ENCODE measurements at places on chromosomes 16 and 17.

- DNase-seq: peak; percentile 55
Measured at GRCh38 chr17:69525920-69526841, 111.7 kb downstream of the MAP2K6 start.

GRCh38 chr17:19418251-19418992 is 7.4 kb downstream of the RNF112 start:
- DNase-seq: no peak

DNA sequence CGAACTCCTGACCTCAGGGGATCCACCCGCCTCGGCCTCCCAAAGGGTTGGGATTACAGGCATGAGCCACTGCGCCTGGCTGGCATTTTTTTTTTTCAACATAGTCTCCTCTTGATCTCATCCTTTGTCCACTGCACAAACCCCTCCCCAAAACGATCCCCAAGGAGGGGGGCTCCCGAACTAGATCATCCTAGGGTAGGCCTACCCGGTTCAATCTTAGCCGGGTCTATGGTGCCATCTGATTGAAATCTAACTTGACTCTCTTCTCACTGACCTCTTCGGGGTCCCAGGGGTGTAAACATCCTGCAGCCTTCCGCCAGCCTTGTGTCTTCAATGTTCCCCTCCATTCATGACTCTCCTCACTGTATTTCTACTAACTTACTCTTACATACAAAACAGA is 140.5 kb upstream of the CRHR1 start:
- DNase-seq: no peak

DNA sequence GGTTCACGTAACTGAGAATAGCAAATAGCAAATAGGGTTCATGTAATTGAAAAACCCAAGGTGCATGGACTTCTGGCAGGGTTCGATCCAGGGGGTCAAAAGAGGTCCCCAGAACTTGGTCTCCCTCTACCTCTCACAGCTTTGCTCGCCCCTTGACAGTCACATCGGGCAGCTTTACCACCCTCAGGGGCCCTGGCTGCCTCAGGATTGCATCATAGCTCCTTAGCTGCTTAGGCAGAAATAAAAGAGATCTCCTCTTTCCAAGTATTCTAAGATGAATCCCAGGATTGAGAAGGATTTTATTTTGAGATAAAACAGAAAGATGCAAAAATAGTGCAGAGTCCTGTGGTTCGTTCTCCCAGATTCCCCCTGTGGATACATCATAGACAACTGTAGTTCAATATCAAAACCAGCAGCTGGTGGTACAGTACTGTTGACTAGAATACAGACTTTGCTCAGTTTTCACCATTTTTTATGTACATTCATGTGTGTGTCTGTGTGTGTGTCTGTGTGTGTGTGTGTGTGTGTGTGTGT is 12.8 kb downstream of the ADGRG3 start:
- no peak for DNase-seq

DNA sequence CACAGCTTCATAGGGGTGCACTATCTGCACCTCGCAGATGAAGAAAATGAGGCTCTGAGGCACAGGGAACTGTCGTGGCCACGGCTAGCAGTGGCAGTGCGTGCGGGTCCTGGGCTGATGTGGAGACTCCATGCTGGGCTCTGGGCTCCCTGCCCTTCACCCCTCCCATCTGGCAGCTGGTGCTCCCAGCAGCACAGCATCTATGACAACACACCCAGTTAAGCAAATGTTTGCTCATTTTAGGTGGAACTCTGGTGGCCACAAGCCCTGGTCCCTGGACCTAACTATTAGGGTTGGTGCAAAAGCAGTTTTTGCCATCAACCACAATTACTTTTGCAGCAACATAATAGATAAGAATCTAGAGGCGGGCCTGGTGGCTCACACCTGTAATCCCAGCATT is 30.9 kb downstream of the IFT140 start:
- no peak for DNase-seq

DNA sequence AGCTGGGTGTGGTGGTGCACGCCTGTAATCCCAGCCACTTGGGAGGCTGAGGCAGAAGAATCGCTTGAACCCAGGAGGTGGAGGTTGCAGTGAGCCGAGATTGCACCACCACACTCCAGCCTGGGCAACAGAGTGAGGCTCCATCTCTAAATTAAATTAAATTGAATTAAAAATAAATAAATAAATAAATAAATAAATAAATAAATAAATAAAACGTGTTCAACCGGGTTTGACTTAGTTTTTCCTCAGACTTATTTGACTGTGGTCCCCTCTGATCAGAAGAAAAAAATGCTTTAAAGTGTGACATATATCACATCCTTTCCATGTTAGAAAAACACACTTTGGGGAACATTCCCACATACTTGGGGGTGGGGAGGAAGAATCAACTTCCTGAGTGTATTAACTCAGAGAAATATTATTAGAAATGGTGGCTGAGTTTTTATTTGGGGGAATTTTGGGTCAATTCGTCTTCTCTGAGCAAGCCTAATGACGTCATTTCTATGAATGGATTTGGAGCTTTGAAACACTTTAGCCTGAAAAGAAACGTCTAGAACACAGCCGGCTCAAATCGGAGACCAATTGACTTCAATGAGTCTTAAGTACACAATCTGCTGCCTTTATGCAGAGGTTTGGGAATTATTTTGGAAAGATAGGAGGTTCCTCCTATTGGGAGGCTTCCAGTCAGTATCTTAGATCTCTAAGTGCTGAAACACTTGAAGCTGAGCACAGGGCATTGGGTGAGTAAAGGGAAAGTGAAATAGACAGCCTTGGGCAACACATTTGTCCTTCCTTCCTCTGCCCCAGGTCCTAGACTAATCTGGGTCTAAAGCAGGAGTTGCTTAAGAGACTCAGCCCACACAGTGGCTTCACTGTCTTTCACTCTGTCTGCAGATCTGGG is 132.6 kb downstream of the PITPNC1 start:
- DNase-seq: no peak

DNA sequence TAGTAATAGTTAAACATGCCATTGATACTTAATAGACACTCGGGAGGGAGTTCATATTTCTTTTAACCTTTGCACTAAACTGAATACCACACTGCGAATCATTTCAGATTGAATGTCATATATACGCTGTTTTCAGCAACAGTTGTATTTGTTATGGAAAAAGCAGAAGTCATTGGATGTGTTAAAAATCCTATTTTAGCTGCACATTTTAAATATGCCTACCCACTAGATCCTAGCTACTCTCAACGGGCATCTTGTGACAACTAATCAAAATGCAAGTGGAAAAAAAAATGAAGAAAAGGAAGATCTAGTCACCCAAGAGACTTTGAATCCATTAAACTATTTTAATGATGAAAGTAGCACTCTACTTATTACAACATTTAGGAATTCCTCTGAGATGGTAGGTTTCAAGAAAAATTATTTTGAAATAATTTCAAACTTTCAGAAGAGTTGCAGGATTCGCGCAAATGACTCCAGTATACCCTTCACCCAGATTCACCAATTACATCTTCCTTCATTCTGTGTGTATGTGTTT is 51.4 kb upstream of the MNT start:
- no peak for DNase-seq

- DNase-seq: peak; percentile 28
Measured at GRCh38 chr17:6162216-6162615, 92.0 kb downstream of the WSCD1 start.

DNA sequence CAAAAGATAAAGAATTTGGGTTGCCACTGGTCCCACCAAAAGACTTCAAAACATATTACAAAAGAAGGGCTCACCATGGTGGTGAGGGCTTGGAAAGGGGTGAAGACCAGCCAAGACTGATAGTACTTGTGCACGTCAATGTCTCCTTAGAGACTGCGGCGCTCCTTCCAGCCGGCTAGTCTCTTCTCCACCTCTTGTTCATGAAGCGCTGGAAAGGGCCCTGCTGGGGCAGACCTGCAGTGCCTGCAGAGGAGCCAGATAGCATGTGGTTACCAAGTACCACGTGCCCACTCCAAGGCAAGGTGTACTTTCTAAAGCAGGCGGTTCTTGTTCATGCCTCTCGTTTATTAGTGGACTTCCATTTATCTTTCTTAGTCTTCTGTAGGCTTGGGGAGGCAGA is 92.7 kb upstream of the FAM20A start:
- no peak for DNase-seq

GRCh38 chr16:46812781-46813540 is 18.0 kb downstream of the C16orf87 start:
- no peak for DNase-seq

DNA sequence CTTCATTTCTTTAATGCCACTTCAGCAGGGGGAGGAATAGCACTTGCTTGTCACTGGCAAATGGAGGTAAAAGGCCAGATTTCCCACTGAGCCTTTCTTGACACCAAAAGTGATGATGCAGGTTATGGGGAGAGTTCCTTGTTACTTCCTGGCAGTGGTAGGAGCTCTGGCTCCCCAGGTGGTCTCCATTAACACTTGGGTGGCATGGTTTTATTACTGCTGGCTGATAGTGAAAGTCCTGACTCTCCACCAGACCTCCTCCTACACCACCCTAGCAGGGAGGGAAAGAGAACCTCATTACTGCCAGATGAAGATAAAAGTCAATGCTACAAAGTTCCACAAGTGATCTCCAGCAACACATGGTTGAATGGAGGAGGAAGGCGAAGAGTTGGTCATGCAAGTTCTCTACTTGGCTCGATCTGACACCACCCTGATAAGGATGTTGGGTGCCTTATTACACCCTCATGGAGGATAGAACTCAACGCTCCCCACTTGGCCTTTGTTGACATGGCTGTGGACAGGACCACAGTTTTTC is 152.7 kb upstream of the GNAO1 start:
- DNase-seq: no peak

- no peak for DNase-seq
Measured at GRCh38 chr16:66485376-66485775, 58.3 kb downstream of the BEAN1 start.

DNA sequence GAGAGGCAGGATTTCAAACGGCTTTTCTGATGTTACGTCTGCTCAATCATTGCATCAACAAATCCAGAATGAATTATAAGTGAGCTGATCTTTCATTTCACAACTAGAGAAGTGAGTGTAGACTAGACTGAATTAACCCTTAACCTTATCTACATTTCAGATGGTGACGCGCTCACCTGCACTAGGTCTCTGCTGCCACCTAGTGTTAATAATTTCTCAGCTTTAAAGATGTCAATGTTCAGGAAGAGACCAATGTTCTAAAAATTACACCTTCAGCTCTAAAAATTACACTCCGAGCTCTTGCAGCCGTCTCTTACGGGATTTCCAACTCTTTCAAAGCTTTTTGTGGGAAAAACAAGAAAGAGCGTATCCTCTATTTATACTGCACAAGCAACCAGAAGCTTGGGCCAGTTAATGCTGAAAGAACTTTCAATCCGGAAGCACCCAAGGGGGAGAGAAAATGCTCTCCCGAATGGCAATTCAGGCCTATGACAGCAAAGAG is 88.2 kb upstream of the FA2H start:
- peak; percentile 64 for DNase-seq

DNA sequence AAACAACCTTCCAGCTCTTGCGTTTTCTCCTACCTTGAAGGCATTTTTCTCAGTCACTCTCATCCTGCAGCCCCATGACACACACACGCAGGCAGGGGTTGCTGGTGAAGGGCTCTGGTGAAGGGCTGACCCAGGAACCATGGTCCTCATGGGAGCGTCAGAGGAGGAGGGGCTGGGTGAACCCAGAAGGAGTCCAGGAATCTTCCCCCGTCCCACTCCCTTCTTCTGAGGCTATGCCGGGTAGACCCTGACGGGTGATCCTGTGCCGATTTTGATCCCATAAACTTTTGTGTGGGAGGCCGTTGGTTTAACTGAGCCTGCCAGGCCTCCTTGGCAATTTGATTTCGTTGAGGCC is 278.4 kb upstream of the FOXF1 start:
- no peak for DNase-seq

- DNase-seq: no peak
Measured at GRCh38 chr17:14321476-14321949, 20.6 kb downstream of the HS3ST3B1 start.

DNA sequence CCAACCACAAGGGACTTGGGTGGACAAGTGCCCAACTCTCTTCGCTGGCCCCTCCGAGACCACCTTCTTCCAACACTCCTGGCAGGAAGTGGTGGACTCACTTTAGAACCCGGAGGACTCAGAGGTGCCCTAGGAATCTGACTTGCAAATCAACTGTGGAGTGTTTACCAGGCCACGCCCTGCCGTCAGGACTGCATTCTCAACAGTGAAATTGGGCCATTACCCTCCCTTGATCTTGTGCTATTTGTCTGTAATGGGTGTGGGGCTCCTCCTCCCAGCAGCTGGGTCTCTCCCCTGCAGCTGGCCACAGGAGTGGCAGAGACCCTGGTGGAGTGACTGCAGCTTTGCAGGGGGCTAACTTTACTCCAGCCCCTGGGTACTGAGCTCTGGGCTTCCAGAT is 212.2 kb upstream of the RPL38 start:
- DNase-seq: no peak

- DNase-seq: no peak
Measured at GRCh38 chr16:57826706-57827625, 24.7 kb upstream of the KIFC3 start.

- DNase-seq: no peak
Measured at GRCh38 chr17:46925185-46925868, 2.4 kb downstream of the GOSR2 start.

- no peak for DNase-seq
Measured at GRCh38 chr17:72311004-72311403, 190.2 kb downstream of the SOX9 start.

- no peak for DNase-seq
Measured at GRCh38 chr16:20214401-20214800, 112.9 kb downstream of the GP2 start.

GRCh38 chr17:43548689-43549379 is 2.7 kb upstream of the ETV4 start:
- no peak for DNase-seq

GRCh38 chr16:13926891-13927290 is 6.9 kb downstream of the ERCC4 start:
- no peak for DNase-seq

GRCh38 chr17:68199837-68200688 is 47.8 kb upstream of the AMZ2 start:
- peak; percentile 21 for DNase-seq

DNA sequence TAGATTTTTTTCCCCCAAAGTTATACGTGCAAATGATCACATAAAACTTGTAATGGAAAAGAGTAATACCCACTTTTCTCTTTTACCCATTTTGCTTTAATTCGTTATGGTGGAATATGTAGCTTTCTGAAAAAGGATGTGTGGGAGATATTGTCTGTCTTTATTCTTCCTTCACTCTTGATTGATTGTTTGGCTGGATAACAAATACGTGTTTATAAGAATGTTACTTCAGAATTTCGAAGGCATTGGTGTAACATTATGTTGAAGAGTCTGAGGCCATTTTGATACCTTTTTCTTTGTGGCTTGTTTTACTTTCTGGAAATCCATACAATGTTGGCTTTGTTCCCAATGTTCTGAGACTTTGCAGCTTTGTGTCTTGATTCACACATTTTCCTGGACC is 71.4 kb downstream of the BCAS3 start:
- no peak for DNase-seq

DNA sequence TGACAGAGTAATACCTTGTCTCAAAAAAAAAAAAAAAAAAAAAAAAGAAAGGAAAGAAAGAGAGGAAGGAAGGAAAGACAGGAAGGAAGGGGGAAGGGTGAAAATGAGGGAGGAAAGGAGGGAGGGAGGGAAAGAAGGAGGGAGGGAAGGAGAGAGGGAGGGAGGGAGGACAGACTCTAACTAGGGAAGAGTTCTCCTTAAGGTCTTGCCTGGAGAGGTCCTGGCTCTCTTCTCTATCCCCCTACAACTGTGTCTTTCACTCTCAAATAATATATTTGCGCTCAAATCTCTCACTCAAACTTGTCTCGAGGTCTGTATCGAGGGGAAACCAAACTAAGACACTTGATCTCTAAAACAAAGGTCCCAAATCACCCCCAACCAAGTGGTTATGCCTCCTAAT is 35.6 kb downstream of the WDR59 start:
- no peak for DNase-seq

- peak; percentile 69 for DNase-seq
Measured at GRCh38 chr17:81371910-81372760, 23.1 kb upstream of the BAHCC1 start.
